LoVo (cell line): ENCODE measurements at places on chromosomes 5 and 9.

DNA sequence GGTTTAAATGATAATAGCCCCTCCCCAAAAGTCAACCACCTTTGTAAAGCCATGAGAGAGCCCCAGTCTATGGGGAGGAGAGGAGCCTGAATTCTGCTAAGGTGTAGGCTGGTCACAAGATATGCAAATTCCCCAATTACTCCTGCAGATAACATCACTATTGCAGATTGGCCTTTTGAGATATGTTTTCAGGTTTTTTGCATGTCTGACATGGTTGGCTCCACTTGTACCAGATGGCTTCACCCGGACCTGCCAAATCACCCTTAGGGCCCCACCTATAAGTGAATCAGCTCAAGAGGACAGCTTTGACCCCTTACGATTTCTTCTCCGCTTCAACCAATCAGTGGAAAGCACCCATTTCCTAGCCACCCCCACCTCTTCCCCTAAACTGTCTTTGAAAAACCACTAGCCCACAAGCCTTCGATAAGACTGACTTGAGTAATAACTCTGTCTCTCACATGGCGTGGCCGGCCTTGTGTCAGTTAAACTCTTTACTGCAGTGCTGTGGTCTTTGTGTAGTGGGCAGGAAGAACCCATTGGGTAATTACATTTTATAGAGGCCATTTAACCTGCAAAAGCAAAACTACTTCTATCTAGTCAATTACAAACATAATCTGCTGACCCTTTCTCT, 69.7 kb downstream of the PRLR start:
- DNase-seq: no peak

- DNase-seq: peak; percentile 56
These were observed 664 bp upstream of the ARSB start for GRCh38 chr5:78985725-78986223.

DNA sequence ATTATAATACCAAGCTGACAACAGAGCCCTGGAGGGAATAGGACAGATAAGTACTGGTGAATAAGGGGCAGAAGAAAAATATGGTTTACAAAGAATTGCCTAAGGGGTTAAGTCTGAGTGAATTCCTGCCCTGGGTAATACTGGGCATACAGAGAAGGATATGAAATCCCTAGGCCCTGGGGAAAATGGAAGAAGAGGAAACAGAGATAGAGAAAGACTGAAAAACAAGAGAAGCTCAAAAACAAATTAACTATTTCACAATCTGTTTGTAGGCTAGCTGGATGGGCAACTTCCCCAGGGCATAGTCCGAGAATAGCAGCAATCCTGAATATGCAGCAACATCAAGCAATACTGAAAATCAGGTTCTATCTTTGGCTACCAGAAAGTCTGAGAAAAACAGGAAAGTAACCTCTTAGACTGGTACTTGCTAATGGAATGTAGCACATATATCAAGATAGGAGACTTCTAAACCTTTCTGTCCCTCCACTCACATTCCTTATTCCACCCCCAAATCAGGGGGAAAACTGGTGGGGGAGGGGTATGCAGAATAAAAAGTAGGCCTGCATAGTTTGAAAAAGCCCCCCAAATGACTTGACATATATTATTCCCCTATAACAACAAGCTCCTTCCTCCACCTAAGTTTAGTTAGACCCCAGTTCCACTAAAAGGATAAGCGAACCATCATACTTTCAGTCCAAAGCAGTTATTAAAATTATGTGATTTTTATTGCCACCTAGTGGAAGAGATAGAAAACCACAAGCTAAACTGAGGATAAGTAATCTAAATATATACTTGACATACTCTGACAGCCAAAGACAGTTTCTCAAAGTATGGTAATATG, 20.6 kb downstream of the SLC38A9 start:
- peak; percentile 68 for DNase-seq

- DNase-seq: no peak
These were observed 130.5 kb downstream of the MVB12B start for GRCh38 chr9:126457175-126457547.
